ENCODE measurements at places on chromosomes 5 and 9. TPM values are rescaled to one million over a fixed set of nuclear protein-coding genes. Genes with fewer than 3 reads are reported as not detected.

MSMP gene
- total RNA-seq = not detected

DNA sequence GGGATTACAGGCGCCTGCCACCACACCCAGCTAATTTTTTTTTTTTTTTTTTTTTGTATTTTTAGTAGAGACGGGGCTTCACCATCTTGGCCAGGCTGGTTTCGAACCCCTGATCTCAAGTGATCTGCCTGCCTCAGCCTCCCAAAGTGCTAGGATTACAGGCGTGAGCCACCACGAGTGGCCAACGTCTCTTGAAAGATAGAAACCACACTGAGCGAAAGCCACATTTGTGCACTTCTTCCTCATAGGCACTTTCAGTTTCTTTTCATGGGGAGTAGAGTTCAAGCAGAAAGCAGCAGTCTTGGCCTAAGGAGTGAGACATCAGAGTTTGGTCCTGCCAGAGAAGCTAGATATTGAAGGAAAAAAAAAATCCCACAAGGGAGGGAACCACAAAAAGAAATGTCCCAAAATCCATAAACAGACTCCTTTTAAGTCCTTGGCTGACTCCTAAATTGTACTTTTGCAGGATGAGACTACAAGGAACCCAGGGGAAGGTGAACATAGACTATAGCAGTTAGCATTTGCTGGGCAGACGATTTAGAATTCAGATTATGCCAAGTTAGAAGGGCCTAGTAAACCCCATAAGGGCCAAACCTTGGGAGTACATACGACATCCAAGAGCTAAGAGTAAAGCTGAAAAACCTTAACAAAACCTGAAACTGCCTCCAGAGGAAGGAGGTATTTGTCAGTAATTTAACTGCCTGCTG lies 43.9 kb upstream of the GLIPR2 start:
- H3K27ac ChIP-seq = no peak overlapping the region
- H3K36me3 ChIP-seq = no peaks in the 10 kb centered on the region

CXXC5 gene
- total RNA-seq = 30.0 TPM

DNA sequence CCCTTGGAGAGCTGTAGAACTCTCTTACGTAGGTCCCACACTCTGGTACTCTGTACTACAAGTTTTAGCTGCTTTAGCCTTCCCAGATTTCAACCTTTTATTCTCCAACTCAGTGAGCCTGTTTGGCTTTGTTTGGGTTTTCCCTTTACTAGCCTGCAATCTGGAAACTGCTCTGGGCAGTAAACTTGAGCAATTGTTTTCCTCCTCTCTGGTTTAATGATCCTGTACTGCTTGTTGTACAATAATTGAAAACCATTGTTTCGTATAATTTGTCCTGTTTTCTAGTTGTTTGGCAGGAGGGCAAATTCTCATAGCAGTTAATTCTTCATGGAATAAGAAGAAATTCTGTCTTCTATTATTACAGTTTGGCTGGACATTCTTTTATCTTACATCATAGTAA lies 62.8 kb upstream of the TLX3 start:
- H3K4me1 ChIP-seq = no peaks in the 10 kb centered on the region
- no peak overlapping the region for H3K4me3 ChIP-seq
- no peak overlapping the region for H3K27ac ChIP-seq
- H3K36me3 ChIP-seq = peaks cover 10% of the 10 kb centered on the region
- no peaks in the 10 kb centered on the region for H3K27me3 ChIP-seq

- no peaks in the 10 kb centered on the region for H3K27me3 ChIP-seq
- peaks cover 7% of the 10 kb centered on the region for H3K36me3 ChIP-seq
- no peaks in the 10 kb centered on the region for H3K4me1 ChIP-seq
- H3K4me3 ChIP-seq = no peak overlapping the region
These were observed 247.1 kb upstream of the PANK3 start for GRCh38 chr5:168826246-168826725.

GRCh38 chr5:69341520-69342161 lies 9.0 kb upstream of the CCDC125 start:
- no peak overlapping the region for H3K4me3 ChIP-seq
- no peak overlapping the region for H3K27ac ChIP-seq
- H3K27me3 ChIP-seq = no peaks in the 10 kb centered on the region
- ATAC-seq = no peak
- H3K4me1 ChIP-seq = no peaks in the 10 kb centered on the region
- H3K36me3 ChIP-seq = no peaks in the 10 kb centered on the region

DNA sequence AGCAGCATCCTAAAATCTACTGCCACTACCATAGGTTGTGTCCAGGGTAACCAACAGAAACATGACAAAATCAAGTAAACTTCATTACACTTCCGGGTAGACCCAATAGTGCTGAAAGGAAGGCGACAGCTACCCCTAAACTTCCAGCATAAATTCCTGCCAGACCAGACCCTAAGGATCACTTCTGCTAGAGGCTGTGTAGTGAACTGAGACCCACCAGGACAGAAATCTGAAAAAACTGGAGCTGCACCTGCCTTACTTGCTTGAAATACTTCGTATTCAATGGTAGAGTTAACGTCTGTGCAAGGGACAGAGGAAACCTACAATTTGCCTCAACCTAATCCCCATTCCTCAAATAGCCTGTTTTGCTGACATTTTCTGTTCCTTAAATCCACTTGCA lies 1.0 kb upstream of the SECISBP2 start:
- H3K27me3 ChIP-seq = no peaks in the 10 kb centered on the region
- H3K4me1 ChIP-seq = peaks cover 5% of the 10 kb centered on the region
- H3K4me3 ChIP-seq = no peak overlapping the region
- ATAC-seq = no peak
- no peak overlapping the region for H3K27ac ChIP-seq
